ENCODE measurements at places on chromosomes 7 and 10. TPM values are rescaled to one million over a fixed set of nuclear protein-coding genes. Genes with fewer than 3 reads are reported as not detected.

- H3K36me3 ChIP-seq, result no peaks in the 10 kb centered on the region
- H3K27ac ChIP-seq, result no peak overlapping the region
- H3K4me1 ChIP-seq, result no peaks in the 10 kb centered on the region
- H3K4me3 ChIP-seq, result no peak overlapping the region
- DNase-seq, result no peak
Measured at GRCh38 chr10:50832171-50832751, 53.2 kb downstream of the A1CF start.

GRCh38 chr7:18520450-18521235 lies 25.1 kb downstream of the HDAC9 start:
- no peaks in the 10 kb centered on the region for H3K4me1 ChIP-seq
- no peaks in the 10 kb centered on the region for H3K27me3 ChIP-seq
- no peak overlapping the region for H3K4me3 ChIP-seq
- DNase-seq, result no peak

DNA sequence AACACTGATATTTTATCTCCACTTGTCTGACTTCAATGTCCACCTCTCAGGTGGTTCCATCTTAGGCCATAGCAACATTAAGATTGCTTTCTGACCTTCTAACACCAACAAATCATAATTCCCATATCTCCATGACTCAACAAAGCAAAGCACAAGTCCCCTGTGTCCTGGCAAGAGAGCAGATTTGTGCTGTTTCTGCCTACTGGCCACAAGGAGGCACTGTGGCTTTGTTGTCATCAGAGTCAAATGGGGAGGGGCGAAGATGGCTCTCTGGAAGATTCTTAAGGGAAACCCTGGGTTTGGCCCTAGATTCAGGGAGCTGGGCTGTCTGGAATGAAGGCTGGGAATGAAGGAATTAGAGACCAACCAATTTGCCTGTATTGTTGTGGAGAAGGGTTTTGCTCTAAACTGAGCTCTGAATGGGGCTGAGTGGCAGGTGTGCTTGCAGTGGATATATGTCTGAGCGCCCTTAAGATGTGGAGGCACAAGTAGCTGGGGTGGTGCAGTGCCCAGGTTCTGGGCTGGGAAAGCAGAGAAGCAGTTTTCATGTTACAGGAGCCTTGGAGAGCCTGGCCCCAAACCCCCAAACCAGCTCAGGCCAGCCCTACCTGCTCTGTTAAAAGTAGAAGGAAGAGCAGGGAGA lies 154.8 kb upstream of the PRSS58 start:
- no peaks in the 10 kb centered on the region for H3K4me1 ChIP-seq
- no peaks in the 10 kb centered on the region for H3K36me3 ChIP-seq
- no peak overlapping the region for H3K4me3 ChIP-seq
- H3K27ac ChIP-seq, result no peak overlapping the region

Gene RADIL
- 9.7 TPM for total RNA-seq

Gene LRRD1
- not detected for total RNA-seq

All from lower lobe of right lung (tissue), 2 donors.